Astrocyte of the cerebellum (primary cell): ENCODE measurements at places on chromosomes 12 and 14.

DNA sequence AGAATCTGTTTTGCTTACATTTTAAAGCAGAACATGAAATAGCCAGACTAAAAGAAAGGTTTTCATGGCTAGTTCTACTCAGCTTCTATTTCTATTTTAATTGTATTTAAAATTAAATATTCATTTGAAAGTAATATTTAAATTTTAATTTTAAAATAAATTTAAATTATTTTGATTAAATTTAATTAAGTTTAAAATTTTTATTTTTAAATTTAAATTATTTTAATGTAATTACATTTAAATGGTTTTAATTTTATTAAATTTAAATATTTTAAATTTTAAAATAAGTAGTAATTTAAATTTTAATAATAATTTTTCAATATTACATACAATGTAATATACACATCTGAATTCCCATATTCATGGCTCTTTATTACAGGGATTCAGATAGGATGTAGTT, 17.3 kb upstream of the KCNK10 start:
- DNase-seq = no peak

DNA sequence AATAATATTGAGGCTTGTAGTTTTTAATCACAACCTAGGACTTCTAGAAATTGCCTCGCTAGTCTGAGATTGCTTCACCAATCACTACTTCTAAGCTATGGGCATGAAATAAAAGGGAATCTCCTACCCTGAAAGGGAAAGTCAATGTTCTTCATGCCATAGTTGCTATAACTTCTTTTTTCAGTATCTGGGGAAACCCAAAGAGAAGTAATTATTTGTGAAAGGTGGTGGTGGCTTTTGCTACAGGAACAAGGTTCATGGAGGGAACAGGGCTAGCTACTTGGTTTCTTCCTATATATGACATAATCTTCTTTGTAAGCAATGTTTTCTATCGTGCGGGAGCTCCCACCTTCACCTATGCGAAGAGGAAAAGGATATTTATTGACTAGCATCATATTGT, 61.6 kb upstream of the DNM1L start:
- DNase-seq = no peak

DNA sequence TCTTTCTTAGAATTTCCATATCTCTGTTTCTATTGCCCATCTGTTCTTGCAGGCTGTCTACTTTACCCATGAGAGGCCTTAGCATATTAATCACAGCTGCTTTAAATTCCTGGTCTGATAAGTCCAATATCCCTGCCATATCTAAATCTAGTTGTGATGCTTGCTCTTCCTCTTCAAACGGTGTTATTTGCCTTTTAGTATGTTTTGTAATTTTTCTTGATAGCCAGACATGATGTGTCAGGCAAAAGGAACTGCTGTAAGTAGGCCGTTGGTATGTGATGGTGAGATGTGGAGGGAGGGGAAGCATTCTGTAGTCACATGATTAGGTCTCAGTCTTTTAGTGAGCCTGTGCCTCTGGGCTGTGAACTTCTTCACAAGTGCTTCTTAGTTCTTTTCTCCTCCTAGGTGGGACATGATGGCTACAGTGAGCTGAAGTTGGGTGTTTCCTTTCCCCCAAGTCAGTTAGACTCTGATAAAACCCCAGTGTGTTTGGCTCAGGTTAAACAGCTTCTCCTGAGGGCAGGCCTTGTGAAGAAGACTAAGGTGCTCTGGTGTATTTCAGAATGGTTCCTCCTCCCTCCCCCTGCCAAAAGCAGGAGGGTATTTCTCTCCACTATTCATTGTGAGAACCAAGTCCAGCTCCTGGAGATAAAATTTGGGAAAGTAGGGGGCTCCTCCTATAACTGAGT, 195.9 kb upstream of the PARP11 start:
- no peak for DNase-seq

DNA sequence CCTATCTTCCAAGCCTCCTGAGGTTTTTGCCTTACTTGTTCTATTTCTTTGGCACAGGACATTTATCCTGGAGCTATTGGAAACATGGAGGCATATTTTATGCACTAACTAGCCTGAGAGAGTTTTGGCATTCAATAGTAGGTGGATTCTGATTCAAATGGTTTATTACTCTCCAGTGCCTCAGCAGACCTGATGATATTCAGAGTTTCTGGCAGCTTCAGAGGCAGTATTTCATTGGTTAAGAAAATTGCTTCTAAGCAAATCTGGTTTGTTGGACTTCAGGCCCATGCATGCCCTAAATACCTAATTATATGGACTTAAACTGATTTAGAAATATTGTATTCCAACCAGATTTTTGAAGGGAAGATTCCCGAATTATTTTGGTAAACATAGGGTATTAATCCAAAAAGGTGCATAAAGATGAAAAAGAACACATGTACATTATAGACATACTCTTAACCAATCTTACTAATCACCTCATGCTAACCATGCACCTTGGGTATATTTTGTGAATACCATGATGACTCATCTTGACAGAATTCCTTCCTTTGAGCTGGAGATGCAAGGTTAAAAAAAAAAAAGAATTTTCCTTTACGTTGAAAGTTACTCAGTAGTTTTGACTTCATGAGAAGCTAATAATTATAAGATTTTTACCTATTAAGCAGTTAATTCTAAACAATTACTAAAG, 44.3 kb upstream of the KTN1 start:
- DNase-seq = no peak

DNA sequence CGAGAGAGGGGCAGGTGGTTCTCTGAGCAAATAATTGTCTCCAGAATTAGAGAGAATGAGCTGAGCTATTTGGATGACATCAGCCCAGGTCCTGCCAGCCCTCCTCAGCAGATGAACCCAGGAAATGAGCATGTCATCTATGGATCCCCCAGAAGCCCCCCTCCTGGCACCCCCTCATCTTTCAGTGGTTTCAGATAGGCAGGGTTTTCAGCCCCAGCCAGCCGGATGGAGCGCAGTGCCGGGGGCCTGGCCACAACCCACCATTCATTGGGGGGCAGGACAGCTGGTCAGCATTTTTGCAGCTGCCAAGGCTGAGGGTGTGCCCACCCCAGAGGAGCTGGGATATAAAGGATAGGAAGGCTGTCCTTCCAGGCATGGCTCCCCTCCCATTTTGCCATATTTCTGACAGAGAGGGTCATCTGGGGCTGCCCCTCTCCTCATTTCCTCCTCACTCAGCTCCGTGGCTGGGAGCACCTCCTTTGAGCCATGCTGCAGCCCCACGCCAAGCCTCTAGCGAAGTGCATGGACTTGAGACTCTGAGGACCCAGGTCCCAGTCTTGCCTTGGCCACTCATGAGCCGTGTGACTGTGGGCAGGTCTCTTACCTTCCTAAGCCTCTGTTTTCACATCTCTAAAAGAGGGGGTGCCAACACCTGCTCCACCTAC, 6.0 kb upstream of the KRT71 start:
- DNase-seq = no peak

DNA sequence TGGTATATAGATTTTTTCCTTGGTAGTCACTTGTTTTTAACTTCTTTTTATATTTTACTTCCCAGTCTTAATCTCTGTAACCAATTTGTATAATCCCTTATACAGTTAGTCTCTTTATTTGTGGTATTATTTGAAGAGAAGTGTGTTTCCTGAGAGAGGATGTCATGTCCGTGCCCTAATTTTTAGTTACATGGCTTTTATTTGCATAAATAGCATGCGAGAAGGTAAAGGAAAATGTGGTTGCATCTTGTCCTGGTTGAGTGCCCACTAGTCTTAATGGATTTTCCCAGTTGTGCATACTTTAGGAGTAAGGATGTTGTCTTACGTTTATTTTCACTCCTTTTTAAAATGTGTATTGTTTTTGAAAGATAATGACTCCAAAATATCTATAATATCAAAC, 27.5 kb downstream of the RAP1B start:
- DNase-seq = no peak

- DNase-seq = no peak
Observed at GRCh38 chr12:29230800-29231560, 81.9 kb downstream of the FAR2 start.

- no peak for DNase-seq
Observed at GRCh38 chr12:54740882-54741281, 92.7 kb upstream of the DCD start.

- DNase-seq = no peak
Observed at GRCh38 chr12:72978999-72979398, 706.8 kb downstream of the TRHDE start.

- DNase-seq = no peak
Observed at GRCh38 chr14:90159688-90160087, 96.7 kb upstream of the PSMC1 start.
